ENCODE measurements at places on chromosomes 5 and 9.

DNA sequence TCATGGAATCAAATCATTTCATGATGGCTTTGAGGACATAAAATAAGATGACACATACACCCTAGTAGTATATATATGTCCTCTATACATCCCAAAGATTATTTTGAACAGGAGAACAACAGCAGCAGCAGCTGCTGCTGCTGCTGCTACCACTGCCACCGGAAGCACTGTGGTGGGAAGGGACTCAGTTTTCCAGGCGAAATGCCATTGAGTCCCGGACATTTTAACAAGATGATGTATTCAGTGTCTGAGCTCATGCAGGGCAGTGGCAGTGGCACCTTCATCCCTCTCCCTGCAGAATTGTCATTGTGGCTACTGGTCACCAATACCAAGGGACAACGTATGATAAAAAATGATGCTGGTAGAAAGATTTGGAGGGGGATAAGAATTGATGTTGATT is 151.3 kb downstream of the CHSY3 start:
- no peak for DNase-seq

DNA sequence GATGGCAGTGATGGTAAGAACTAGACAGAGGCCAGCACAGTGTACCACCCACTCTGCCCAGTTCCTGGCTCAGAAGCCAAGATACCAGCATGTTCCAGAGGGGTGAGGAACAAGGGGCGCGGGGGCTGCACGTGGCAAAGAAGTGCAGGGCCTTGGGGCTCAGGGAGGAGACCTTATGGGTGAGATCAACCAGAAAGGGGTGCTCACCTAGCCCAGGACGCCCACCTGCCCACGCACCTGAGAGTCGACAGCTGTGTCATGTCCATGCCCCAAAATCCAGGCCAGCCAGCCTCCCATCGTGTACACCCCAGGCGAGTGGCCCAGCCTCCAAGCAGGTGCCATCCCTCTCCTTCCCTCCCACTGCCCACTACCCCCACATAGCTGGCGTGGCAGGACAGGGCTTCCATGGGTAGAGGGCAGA is 34.9 kb downstream of the BICD2 start:
- no peak for DNase-seq

DNA sequence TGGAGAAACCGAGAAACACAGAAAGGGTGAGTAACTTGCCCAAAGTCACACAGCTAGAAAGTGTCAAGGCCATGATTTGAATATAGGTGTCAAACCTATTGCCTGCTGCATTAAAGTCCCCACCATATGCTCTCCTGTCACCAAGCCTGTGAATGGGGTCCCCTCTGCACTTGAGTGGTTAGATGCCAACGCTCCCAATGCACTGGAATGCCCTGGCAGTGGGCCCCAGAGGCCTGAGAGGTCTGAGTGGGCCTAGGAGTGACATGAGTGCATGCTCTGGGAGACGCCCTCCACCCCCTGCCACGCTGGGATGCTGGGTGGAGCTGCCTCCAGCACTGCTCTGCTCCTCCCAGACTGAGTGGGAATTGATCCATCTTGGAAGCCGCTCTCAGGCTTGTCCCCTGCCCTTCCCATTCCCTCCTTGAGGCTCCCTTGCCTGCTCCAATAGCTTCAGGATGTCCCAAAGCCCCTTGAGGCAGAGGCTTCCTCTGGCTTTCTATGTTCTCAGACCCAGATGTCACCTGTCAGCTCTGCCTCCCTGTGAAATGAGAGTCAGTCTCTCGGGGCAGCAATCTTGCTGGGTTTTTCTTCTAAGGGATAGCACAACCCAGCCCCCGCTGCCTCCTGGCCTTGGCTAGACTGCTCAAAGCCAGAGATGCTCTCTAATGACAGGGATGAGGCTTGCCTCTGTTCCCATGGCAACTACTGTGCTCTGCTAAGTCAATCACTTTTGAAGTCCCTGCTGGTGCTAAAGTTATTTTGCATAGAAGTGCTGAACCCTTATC is 6.6 kb upstream of the ARSI start:
- no peak for DNase-seq

GRCh38 chr5:114407783-114408182 is 45.9 kb downstream of the KCNN2 start:
- no peak for DNase-seq

- no peak for DNase-seq
Observed at GRCh38 chr5:4983701-4984100, 156.4 kb upstream of the ADAMTS16 start.

DNA sequence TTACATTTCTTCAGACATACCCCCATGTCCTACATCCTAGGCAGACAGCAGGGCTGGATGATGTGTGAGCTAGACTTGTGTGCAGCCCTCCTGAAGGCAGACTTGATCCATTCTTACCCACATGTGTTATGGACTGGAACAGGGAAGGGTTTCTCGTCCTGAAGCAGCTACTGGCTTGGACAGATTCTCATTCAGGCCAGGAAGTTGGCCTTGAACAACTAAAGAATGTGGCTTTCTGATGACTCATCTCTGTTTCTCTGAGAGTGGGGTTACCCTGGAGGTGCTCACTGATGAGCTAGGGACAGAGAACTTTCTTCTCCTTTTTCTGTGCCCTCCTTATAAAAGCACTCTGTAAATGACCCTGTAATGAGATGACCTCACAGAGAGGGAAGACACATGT is 246.5 kb downstream of the PCSK5 start:
- no peak for DNase-seq

DNA sequence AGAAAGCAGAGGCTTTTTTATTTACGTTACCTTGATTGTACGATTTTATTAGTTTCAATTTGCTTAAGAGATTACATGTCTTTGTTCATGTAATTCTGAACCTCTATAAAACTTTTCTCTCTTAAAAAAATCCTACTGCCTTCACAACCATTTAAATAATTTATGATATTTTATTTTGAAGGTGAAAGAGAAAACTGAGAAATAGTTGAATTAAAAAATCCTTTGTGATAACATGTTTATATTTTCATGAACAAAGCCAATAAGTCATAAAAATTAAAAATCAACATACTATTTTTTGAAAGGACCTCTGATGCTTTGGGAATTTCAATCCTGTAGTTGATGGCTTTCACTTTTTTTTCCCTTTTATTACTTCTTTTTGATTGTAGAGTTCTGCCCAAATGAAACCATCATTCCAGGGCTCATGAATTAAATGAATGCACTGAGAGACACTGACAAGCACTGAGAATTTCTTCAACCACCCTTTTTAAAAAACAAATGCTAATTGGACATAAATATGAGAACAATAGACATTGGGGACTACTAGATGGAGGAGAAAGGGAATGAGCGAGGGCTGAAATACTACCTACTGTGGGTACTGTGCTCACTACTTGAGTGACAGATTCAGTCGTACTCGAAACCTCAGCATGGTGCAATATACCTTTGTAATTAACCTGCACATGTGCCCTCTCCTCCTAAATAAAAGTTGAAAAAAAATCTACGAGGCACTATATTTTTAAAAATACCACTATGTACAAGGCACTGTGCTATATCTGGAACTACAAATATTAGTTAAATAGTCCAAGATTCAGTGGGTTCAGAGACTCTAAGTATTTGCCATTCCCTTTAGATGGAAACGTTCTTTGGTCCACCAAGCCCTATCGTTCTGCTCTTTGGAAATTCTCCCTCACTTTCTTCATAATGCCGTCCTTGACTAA is 5.9 kb downstream of the CDKN2A start:
- DNase-seq, result no peak

- DNase-seq, result peak; percentile 54
Observed at GRCh38 chr5:163489055-163489744, 16.2 kb upstream of the MAT2B start.

DNA sequence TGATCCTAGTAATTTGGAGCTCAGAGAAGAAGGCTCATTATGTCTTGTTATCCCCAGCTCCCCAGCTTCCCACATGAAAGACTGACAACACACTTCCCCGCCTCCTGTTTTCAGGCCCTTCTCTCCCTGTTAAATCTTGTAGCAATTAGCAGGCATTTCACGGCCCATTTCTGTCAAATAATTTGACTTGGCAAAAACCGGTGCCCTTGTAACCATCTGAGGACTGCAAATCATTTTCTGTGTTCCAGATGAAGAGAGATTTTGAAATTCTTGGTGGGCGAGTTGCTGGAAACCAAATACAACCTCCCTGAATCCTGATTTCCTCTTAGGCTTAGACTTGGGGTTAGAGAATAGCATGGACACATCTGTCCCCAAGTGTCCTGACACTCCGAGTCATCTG is 109.7 kb downstream of the MSX2 start:
- DNase-seq, result no peak

- DNase-seq, result no peak
Observed at GRCh38 chr9:137235424-137236237, 4.9 kb downstream of the SLC34A3 start.

- no peak for DNase-seq
Observed at GRCh38 chr5:147674411-147674810, 108.1 kb downstream of the JAKMIP2 start.

- no peak for DNase-seq
Observed at GRCh38 chr9:90569511-90569910, 73.1 kb downstream of the DIRAS2 start.

Data from activated naive CD4-positive, alpha-beta T cell treated with anti-CD3 and anti-CD28 coated beads, Interleukin-2, amount 10 ng/mL, durations not matched to agents 7 days and 5 days (primary cell).